Upper lobe of right lung (tissue), 1 donor: ENCODE measurements at places on chromosomes 11 and 22. TPM values are rescaled to one million over a fixed set of nuclear protein-coding genes. Genes with fewer than 3 reads are reported as not detected.

The SOX6 gene
- total RNA-seq: 8.3 TPM

The DBX1 gene
- not detected for total RNA-seq

The OR8D1 gene
- total RNA-seq: not detected

The TECTA gene
- 0.87 TPM for total RNA-seq

The OR52I2 gene
- total RNA-seq: not detected

The TMEM191C gene
- 4.0 TPM for total RNA-seq

DNA sequence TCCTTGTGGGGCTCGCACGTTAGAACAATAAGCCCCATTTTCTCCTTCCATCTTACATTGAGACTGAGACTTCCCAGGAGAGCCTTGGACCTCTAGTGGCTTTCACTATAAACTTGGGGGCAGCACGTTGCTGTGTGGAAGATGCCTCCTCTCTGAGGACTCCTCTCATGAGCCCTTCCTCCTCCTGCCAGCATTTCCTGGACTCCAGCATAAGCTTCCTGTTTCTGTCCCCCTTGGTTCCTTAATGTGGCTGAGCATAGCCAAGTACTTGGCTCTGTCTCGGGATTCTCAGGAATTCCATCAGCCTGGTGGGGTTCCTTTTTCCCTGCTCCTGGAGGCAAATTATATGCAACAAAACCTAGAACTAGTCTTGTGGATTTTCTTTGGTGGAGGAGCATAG, 38.8 kb upstream of the UBASH3B start:
- H3K4me3 ChIP-seq: no peak overlapping the region
- no peaks in the 10 kb centered on the region for H3K27me3 ChIP-seq
- no peaks in the 10 kb centered on the region for H3K4me1 ChIP-seq
- no peak overlapping the region for H3K27ac ChIP-seq
- no peak for DNase-seq

GRCh38 chr11:6655020-6655789, 404 bp downstream of the DCHS1 start:
- peak; percentile 68 for DNase-seq
- peaks cover 8% of the 10 kb centered on the region for H3K27me3 ChIP-seq
- H3K4me3 ChIP-seq: peak overlapping the region; percentile 47
- H3K4me1 ChIP-seq: peaks cover 7% of the 10 kb centered on the region

DNA sequence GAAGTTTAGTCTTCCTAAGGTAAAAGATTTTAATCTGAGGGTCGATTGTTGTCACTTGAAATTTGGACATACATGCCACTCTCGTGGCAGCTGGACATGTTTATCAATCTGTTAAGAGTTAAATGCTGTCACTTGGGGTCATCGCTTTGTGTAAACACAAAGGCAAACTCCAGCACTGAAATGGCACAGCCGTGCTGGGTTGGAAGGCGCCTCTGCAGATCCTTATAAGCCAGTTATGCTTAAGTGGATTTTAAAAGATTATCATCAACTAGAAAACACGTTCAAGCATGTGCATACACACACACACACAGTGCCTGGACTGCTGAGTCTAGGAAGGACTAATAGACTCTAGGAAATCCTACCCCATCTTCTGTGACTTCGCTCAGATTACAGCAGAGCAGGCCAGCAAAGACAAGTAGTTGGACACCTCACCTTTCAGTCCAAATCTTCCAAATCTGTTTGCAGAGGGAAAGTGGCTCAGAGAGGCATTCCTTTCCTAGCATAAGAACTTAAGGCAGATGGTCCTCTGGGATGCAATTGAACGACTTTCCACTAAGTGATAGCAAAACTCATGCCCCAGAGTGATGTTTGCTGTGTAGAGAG, 83.7 kb downstream of the CACNG2 start:
- H3K4me1 ChIP-seq: no peaks in the 10 kb centered on the region
- no peaks in the 10 kb centered on the region for H3K36me3 ChIP-seq
- peaks cover 31% of the 10 kb centered on the region for H3K27me3 ChIP-seq
- DNase-seq: no peak
- H3K4me3 ChIP-seq: no peak overlapping the region

GRCh38 chr11:12979928-12980689, 29.0 kb upstream of the RASSF10 start:
- no peak overlapping the region for H3K27ac ChIP-seq
- H3K36me3 ChIP-seq: no peaks in the 10 kb centered on the region
- no peak for DNase-seq
- no peak overlapping the region for H3K4me3 ChIP-seq
- peaks cover 4% of the 10 kb centered on the region for H3K27me3 ChIP-seq

DNA sequence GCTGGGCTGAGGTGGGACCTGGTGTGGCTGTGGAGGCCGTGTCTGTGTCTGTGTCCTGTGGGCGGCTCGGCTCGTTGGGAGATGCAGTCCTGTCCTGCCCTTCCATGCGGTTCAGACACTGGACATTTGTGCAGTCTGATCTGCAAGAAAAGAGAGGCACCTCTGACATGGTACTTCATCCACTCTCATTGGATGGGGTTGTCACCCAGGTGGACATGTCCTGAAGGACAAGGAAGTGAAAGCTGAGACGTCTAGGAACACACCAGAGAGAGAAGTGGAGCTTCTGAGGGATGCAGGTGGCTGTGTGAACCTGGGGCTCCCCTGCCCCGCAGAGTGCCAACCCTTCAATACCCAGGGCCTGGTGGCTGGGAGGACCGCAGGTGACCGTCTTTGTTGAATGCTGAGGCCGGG, 18.4 kb downstream of the TBX1 start:
- H3K4me1 ChIP-seq: no peaks in the 10 kb centered on the region
- H3K36me3 ChIP-seq: no peaks in the 10 kb centered on the region
- H3K4me3 ChIP-seq: no peak overlapping the region
- H3K27me3 ChIP-seq: peaks cover 12% of the 10 kb centered on the region

GRCh38 chr22:35231585-35232084, 25.7 kb upstream of the HMGXB4 start:
- H3K4me3 ChIP-seq: no peak overlapping the region
- no peaks in the 10 kb centered on the region for H3K4me1 ChIP-seq
- no peak overlapping the region for H3K27ac ChIP-seq
- no peaks in the 10 kb centered on the region for H3K27me3 ChIP-seq

GRCh38 chr22:35250156-35250555, 7.1 kb upstream of the HMGXB4 start:
- H3K27ac ChIP-seq: no peak overlapping the region
- no peaks in the 10 kb centered on the region for H3K4me1 ChIP-seq

DNA sequence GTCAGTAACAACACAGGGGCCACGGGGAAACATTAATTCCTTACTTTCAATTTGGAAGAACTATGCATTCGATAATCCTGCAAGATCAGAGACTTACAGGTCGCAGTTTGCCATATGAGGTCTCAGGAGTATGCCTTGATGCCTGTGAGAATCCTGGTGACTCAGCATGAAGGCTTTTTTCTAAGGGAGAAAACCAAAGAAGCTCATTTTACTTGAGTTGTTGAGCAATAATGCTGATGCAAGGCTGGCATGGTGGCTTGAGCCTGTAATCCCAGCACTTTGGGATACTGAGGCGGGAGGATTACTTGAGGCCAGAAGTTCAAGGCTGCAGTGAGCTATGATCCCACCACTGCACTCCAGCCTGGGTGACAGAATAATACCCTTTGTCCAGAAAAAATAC, 26.6 kb downstream of the ATG16L2 start:
- H3K27ac ChIP-seq: no peak overlapping the region
- peaks cover 75% of the 10 kb centered on the region for H3K36me3 ChIP-seq
- H3K27me3 ChIP-seq: no peaks in the 10 kb centered on the region
- H3K4me1 ChIP-seq: peaks cover 5% of the 10 kb centered on the region
- no peak for DNase-seq
